Vagina (tissue), 2 donors: ENCODE measurements at places on chromosomes 1 and 21. TPM values are rescaled to one million over a fixed set of nuclear protein-coding genes. Genes with fewer than 3 reads are reported as not detected.

The RBBP5 gene
- total RNA-seq = 11.3 TPM

DNA sequence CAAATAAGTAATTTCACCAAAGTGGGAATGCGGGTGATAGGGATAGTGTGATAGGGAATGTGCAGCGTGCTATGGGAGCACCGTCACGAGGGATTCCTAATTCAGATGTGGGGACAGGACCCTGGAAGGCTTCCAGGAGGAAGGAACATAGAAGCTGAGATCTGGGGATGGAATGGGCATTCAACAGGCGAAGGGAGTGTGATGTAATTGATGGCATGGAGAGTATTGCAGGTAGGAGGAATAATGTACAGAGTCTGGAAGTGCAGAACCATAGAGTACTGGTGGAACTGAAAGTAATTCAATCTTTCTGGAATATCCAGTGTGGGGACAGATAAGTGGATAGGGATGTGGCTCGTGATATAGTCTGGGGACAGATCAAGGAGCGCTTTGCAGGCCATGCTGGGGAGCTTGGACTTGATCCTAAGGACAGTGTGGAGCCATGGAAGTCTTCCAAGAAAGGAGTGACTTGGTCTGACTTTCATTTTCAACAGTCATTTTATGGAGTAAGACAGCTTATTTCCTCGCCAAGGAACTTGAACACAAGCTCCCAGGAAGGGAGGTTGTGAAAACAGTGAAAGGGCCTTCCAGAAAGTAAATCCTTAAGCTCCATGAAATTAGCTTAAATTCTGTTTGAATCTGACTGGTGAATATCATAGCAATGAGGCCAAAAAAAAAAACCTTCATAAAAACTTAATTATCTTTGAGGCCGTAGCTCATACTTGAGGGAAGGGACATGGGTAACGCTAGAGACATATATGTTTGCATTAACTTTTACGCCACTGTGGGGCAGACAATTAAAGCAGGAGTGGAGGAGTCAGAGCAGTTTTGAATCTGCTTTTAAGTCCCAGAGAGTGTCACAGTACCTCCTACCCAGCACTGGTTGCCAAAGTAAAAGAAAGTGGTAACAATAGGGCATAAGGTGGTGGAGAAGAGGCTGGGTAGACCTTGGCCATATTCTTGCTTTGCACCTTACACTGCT, 55.8 kb downstream of the ROR1 start:
- no peak for DNase-seq

GRCh38 chr1:2415801-2416208, 3.4 kb upstream of the PEX10 start:
- no peak for DNase-seq

DNA sequence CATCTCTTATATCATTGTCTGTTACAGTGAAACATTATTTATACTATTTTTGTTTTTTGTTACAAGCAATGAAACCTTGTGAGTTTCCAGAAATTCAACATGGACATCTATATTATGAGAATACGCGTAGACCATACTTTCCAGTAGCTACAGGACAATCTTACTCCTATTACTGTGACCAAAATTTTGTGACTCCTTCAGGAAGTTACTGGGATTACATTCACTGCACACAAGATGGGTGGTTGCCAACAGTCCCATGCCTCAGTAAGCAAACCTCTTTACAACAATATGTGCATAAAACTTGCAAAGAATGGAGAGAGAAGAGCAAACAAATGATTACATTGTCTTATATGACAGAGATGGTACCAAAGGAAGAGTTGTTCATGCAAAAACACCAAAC, 22.4 kb downstream of the CFHR4 start:
- no peak for DNase-seq

DNA sequence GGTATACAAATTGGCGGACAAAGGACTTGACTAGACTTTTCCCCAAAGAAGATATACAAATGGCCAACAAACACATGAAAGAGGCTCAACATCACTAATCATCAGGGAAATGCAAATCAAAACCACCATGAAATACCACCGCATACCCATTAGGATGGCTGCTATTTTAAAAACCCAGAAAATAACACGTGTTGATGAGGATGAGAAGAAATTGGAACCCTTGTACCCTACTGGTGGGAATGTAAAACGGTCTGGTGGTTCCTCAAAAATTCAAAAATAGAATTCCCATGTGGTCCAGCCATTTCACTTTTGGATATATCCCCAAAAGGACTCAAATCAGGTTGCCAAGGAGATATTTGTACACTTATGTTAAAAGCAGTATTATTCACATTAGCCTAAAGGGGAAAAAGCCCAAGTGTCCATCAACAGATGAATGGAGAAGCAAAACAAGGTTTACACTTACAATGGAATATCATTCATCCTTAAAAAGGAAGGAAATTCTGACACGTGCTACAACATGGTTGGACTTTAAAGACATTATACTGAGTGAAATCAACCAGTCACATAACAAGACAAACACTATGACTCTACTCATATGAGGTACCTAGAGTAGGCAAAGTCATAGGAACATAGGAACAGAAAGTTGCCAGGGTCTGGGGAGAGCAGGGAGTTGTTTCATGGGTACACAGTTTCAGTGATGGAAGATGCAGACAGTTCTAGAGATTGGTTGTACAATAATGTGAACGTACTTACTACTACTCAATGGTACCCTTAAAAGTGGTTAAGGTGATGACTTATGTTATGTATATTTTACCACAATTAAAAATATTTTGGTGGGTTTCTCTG, 17.0 kb downstream of the CD34 start:
- DNase-seq = no peak
